ENCODE measurements at places on chromosomes 7 and 10.

DNA sequence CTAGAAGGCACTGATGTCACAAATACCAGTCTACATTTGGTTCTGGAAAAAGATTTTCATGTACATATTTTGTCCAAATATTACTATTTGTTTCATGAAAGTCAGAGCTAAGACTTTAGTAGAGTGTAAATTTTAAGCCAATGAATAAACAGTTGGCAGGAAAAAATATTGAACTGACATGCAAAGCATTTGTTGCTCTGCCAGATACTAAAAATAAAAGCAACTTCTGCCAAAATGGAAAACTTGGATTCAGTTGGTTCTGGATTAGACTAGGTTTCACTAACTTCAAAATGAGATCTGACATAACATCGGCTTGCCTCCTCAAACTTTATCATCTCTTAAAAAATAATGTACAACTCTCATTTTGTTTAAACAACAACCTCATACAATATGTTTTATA, 34.9 kb downstream of the FAM204A start:
- DNase-seq: no peak

DNA sequence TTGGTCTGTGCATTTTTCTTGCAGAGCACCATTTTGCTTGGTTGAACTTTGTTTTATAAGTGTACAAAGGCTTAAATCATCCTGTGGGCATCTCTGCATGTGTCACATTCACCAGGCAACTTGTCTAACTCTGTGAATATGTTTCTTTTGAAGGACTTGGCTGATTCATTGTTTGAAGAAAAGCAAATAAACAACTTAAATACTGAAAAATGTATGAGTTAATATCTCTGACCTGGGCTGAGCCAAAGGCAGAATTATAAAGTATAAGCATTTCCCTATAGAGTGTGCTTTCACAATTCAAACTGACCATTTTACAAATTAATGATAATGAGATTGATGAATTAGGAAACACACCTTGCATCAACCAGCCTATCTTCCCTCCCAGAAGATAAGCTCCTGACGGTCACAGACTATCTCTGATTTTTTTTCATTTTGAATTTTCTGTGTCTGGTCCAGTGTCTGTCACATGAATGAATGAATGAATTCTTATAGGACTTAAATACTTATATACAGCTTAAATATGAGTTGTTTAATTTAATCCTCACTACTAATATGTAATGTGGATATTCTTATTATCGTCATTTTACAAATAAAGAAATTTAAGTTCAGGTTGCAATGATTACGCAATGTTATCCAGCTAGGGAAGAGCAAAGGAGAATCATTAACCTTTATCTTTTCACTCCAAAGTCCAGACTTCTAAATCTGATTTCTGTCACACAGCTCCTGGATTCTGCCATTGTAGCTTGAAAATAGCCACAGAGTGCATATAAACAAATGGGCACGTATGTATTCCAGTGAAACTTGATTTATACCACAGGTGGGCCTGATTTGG, 182.0 kb upstream of the PHYHIPL start:
- no peak for DNase-seq

- no peak for DNase-seq
These were observed 202.1 kb downstream of the PRPF18 start for GRCh38 chr10:13788711-13789447.

- DNase-seq: no peak
These were observed 12.5 kb upstream of the PODXL start for GRCh38 chr7:131568970-131569369.

DNA sequence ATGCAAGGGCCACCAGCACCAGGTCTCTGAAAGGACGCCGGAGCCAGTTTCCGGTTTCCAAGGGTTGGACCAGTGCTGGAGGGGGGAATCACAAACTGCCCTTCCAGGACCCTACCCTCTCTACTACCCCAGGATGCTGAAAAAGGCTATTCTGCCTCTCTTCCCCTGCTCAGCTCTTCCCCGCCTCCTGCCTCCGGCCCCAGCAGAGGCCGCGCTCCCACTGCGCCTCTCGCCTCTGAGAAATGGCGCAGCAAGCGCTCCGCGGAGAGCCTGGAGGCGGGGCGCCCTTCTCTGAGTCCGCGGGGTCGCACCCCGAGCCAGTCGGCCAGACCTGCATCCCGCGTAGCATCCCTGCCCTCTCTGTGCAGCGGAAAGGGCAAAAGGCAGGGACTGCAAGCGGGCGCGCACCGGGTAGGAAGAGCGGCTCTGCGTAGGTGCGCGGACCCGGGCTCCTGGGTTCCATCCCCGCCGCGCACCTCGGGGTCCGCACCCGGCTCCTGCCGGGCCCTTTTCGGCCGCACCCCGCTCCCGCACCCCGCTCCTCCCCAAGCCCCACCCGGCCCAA, 476 bp upstream of the RET start:
- DNase-seq: no peak

GRCh38 chr10:89206402-89207180, 526 bp downstream of the CH25H start:
- no peak for DNase-seq

GRCh38 chr10:47451273-47451997, 32.5 kb downstream of the ANXA8 start:
- no peak for DNase-seq

- no peak for DNase-seq
These were observed 61.9 kb downstream of the HGF start for GRCh38 chr7:81707966-81708365.

DNA sequence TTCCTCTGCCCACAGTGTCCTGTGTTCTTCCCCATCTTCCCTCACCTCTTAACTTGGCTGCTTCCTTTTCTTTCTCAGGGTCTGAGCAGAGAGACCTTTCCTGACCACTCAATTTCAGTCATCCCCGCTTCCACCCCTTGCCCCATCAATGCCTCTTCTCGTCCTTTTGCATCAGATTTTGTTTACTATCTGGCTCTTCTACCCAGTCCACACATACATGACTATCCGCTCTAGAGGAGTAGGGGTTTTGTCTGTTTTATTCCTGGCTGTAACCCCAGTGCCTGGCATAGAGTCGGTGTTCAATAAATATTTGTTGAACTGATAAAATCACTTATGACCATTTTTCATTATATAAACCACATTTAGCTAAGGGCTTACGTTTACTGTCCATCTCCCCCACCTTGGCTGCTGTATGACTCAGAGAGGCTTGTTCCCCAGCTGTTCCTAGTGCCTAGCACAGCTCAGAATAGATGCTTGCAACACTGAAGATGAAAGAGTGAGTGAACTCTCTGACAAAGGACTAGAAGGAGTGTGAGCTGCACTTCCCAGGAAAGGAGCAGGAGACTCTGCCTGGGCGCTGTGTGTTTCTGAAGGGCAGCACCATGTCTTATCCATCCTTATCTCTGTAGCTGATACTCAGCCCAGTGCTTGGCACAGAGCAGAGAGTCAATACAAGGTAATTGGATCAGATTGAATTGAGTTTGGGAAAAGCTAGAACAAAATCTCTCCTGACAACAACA, 21.9 kb downstream of the ARID5B start:
- DNase-seq: no peak

DNA sequence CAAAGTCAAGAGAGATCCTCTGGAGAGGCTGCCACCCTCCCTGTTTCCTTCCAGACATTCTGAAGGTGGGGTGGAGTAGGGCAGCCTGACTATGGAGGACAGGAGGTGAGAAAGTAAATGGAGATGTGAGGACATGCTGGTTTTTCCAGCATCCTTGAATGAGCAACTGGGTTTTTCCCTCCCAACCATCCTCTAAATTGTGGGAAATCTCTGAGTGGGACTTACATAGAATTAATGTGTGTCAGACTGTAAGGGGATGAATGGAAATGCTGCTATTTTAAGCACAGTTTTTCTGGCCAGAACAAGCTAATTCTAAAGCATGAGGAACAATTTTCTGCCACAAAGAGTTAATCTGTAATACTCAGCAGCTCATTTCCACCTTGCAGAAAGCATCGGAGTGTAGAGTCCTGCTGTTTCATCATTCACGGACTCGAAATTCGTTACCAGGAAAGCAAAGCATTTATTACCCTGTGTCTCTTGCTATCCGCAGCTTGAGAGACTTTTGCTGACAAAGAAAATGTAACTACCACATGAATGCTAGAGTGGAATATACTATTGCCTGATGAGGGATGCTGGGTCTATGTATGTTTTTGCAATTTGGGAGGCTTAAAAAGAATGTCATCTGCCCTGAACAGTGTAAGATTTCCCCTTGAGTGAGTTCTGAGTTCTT, 213.0 kb downstream of the CELF2 start:
- DNase-seq: no peak

- DNase-seq: no peak
These were observed 138.0 kb upstream of the FRMD4A start for GRCh38 chr10:14468726-14469125.

DNA sequence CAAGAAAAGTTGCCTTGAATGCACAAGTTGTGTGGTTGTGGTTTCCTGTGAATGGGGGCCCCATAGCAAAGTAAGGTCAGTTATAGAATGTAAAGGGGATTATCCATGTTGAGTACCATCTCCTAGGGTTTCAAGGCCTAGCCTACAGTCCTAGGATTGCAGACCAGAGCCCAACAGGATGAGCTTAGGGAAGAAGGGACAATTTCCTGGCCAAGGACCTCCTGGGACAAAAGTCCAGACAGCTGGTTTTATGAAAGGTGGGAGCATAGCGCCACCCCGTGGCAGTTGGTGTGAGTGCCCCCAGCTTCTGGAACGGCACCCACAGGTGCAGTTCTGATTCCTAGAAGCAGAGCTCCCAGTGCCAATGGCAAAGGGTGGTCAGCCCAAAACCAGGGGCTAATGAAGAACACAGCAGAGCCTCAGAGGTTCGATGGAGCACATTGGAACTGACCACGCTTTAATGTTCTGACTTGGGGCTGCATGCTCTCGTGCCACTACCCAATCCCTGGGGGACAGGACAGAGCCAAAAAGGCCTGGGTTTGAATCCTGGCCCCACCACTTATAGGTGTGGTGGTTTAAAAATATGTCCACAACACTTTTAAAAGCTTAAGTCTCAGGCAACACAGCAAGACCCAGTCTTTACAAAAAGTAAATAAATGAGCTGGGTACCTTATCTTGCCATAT, 25.8 kb upstream of the TMEM120A start:
- DNase-seq: peak; percentile 75

DNA sequence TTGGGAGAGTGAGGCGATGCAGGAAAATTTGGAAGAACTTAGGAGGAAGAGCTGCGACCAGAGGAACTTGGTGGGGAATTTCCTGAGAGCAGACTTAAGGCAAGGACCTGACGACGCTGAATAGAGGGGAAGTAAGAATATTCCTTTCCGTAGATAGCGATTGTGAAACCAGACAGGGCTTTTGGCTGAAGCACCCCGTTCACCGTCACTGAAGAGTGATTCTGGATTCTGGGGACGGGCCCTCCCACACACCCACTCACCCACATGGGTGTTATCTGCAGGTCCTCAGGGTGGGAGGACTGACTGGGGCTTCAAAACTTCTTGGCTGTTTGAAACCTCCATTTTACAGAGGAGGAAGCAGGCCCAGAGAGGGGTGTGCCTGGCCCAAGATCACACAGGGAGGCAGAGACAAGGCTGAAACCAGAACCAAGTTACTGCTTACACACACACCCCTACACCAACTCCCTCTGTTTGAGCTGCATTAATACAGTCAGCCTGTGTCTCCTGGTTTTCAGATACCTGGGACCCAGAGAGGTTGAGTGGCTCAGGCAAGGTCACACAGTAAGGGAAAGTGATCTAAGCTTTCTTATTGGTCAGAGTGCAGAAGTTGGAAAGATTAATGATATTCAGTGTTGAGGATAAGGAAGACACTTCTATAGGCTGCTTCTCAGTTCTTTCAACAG, 37.2 kb upstream of the CDH23 start:
- DNase-seq: no peak

GRCh38 chr7:99001482-99002147, 123.3 kb downstream of the TRRAP start:
- DNase-seq: no peak

DNA sequence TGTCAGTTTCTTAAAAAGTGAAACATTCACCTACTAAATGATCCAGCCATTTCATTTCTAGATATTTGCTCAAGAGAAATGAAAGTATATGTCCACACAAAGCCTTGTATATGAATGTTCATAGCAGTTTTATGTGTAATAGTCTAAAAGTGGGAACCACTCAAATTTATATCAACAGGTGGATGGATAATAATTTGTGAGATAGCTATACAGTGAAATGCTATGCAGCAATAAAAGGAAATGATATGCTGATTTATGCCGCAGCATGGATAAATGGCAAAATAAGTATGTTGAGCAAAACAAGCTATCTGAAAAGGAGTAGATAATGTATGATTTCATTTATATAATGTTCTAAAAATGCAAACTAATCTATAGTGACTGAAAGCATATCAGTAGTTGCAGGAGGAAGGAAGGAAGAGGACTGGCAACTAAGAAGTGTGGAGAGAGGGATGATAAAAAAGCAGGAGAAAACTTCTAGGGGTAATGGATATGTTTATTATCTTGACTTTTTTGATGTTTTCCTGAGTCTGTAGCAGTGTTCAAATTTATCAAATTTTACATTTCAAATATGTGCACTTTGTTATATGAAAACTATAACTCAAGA, 80.6 kb downstream of the ABCB5 start:
- DNase-seq: no peak

DNA sequence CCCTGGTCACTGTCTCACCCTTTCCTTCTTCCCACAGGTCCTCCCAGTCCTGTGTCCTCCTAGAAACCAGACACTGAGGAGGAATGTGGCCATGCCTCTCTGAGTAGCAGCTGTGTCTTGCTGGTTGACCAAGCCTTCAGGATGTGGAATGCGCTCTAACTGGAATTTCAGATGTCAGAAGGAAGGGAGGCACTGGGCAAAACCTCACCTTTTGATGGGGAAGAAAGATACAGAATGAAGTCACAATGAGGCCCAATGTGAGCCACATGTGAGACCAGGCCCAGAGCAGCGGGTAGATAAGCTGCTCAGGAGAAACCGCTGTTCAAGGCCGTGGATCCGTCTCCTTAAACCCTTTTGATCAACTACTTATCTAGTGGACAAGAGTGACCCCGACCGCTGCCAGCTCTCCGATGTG, 54.8 kb upstream of the ECHDC3 start:
- DNase-seq: no peak

GRCh38 chr10:125773687-125774543, 1.7 kb downstream of the MMP21 start:
- no peak for DNase-seq
